ENCODE measurements at places on chromosomes 2 and 18.

DNA sequence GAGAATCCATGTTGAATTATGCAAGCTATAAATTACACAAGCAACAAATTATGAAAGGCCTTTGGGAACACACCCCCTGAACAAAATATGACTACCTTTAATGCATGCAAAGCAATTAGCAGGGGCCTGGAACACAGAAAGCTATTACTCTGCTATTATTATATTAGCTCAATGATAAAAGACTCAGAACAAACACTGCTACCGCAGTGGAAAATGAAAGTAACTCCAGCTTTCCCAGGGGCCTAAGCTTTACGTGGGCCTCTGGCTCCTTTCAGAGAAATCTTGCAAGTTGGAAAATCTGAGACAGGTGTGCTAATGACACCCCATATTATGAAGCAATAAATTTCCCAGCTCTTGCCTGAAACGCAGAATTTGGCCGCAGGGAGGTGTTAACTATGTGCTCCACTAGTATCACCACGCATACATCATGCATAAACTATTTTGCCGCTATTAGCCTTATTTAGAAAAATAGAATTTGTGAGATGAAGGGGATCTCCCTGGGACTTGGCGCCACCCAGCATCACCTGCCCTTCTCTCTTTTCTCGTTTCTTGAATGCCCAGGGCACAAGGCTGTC lies 321.6 kb upstream of the LYPD1 start:
- no peak for DNase-seq

DNA sequence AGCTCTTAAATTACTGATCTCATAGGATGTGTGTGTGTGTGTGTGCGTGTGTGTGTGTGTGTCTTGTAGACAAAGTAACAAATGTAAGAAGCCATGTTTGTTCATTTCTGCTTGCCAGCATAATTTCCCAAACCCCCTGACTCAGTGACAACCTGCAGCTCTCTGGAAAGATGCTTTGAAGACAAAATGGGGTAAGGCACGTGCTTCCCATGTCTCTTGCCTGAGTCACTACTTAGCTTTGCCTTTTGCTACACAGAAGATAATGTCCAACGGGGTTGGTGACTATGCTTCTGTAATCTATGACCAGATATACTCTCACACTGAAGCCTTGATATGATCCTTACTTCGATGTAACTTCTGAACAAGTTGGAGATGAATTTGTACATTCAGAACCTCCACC lies 332.0 kb downstream of the SLC4A3 start:
- DNase-seq, result no peak

- DNase-seq, result peak; percentile 55
These were observed 84.9 kb downstream of the DGKD start for GRCh38 chr2:233439191-233439590.

- no peak for DNase-seq
These were observed 179.1 kb downstream of the LDLRAD4 start for GRCh38 chr18:13397504-13398163.

GRCh38 chr2:97870396-97870843 lies 125.3 kb downstream of the TMEM131 start:
- DNase-seq, result peak; percentile 89

GRCh38 chr2:18132697-18133096 lies 254.2 kb downstream of the KCNS3 start:
- DNase-seq, result peak; percentile 33

DNA sequence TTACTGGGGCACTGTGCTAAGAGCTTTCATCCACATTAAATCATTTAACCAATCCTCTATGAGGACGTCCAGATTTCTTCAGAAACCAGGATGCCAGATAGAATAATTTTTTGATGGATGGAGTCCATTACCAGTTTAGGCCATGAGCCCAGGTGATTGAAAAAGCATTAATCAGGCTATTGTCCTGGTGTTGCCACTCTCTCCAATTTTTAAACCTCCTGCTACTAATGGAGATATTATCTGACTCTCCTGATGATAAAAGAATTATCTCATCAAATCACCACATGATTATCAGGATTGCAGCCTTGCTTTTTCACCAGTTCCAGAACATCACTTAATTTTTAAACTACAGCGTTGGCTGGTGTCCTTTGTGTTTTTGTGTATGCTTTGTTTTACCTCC lies 402.2 kb downstream of the CLIP4 start:
- no peak for DNase-seq

GRCh38 chr2:136288249-136288648 lies 170.3 kb upstream of the CXCR4 start:
- DNase-seq, result no peak

DNA sequence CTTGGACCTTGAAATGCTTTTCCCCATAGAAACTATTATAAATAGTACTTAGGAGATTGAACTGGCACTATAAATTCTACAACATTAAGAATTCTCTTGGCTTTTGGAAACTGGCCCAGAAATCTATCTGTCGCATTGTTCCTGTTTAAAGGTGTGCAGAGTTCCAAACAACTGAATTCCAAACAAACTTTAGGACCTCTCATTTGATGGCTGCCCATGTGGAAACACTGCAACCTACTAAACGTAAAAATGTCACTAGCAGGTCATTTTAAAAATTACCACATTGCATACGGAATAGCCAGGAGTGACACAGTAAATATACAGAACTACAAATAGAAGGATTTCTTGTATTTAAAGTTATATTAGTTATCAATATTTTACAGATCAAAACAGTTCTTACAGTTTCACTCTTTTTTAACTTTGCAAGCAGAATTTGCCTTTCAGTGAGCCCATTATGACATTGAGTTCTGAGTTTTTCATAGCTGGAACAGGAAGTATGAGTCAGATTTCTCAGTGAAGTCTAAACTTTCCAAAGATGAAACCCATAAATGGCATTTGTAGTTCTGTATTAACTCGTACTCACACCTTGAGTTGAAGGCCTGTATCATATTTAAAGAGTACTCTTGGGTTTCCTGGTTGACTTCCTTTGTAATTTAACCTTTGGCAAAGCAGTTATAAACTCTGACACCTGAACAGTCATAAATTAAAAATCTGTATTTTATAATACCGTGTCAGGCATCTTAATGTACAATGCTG lies 142.3 kb upstream of the BOD1L2 start:
- DNase-seq, result peak; percentile 55

GRCh38 chr18:69898241-69898861 lies 49.3 kb downstream of the CD226 start:
- no peak for DNase-seq

DNA sequence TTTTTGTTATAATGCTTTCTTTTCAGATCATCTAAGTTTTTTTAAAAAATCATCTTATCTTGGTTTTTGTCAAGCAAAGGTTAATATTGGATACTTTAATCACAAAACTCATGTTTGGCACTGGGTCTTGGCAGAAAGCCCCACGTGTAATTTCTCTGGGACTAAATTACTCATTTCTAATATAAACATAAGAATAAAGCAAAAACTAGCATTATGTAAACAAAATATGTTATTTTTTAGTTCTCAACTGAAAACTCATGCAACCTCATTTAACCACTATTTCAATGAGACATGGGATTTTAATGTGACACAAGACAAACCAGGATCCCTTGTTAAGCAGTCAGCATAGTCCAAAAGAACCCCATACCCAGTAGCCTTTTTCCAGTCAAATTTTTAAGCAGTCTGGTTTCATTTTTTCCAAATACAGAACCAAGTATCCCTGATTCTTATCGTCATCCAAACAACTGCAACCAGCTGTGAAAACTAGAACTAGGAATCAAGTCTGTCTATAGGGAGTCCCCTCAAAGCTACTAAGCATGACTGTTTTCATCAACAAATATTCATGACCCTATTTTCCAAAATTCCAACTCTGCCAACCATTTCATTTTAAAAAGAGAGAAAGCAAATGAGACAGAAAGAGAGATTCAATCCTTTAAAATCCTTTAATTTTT lies 27.1 kb downstream of the PID1 start:
- DNase-seq, result peak; percentile 31

- DNase-seq, result no peak
These were observed 65.7 kb upstream of the DARS1 start for GRCh38 chr2:136051001-136051724.

DNA sequence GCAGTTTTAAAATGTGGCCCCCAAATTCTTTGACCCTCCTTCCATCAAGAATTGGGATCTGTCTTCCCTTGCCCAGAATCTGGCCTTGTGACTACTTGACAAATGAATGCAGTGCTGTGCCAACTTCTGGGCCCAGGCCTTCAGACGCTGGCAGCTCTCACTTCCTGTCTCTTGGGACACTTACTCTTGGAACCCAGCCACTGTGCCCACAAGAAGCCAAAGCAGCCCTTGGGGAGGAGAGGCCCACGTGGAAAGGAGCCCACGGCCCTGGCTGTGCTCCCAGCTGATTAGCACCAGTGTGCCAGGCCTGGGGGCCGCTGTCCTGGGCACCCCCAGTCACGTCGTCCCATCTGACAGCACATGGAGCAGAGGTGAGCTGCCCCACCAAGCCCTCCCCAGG lies 56.6 kb downstream of the RPL37A start:
- DNase-seq, result no peak

DNA sequence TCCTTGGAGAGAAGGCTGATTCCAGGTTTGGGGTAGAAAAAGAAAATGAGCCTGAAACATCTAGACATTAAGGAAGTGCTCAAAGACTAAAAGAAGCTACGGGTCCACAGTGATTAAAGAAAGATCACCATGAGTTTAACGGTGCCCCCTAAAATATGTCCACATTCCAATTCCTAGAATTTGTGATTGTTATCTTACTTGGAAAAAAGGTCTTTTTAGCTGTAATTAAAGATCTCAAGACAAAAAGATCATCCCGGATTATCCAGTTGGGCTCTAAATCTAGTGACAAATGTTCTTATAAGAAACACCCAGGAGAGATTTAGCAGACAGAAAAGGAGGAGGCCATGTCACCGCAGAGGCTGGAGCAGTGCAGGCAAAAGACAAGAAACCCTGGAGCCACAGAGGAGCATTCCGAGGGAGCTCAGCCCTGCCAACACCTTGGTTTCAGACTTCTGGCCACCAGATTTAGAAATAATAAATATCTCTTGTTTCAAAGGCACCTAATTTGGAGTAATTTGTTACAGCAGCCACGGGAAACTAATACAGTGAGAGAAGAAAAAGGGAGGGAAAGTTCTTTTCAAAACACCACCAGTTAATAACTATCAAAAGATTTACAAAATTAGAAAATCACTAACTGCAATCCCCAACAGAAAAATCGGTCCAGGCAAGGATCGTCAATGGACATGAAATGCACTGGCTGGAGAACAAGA lies 8.5 kb downstream of the UXS1 start:
- DNase-seq, result no peak

DNA sequence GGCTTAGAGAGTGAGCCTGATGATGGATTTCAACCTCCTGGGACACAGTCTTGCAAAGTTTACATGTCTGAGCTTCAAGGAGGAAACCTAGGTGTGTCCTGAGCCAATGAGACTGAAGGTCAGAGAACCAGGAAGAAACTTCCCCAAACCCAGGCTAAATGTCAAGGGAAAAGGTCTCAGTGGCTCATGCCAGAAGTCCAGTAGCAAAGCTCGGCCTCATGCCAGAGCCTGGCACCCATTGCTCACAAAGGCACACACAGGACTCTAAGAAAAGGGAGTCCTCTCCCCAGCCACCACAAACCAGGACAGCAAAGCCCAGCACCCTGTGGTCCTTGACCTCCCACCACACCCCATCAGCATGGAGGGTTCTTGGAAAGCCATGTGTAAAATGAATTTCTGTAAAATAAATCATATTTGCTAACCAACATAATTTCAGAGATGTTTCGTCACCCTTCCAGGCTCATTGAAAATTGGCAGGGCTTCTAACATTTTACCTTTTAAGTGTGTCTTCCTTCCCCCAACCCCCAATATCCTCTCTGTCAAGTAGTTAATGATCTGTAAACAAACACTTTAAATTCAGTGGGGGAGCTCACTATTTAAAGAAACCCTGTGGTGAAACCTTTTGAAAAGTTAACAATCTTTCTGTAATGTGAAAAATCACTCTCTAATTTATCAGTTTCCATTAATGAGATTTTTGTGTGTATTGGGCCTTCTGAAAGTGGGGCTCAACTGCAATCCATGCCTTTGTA lies 77.1 kb downstream of the BCL11A start:
- no peak for DNase-seq

- no peak for DNase-seq
These were observed 26.7 kb downstream of the COPS9 start for GRCh38 chr2:240109386-240109785.

DNA sequence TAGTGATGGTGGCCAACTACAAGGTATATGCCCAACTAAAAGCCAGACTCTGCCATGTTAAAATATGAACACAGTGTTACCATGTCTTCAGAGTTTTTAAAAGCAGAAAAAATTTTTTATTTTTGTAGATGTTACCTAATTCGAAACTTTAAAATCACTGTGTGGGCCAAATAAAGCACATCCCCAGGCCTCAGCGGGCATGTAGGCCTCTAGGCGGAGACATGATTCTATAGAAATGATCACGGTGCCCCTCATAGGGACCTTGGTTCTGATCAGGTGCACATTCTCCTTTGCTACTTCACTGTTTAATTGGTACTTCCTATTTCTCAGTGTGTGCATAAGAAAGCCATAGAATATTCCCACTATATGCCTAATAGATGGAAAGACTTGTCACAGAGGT lies 349.2 kb downstream of the XIRP2 start:
- DNase-seq, result no peak

DNA sequence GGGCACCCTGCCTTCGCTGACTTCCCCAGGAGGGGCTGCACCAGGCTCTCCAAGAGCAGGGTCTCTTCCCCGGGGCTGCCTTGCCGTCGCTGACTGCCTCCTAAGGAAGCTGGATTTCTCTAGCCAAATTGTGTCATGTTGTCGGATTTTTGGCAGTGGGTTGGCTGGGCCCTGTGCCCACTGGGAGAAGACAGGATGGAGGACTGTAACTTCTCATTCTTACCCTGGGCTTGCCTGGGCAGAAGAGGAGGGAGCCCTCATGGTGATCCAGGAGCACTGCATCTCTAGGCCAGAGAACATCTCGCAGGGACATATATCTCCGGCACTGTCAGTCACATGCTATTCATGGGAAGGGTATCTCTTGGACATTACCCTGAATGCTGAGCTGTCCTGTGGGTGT lies 6.3 kb downstream of the MYO7B start:
- no peak for DNase-seq

GRCh38 chr18:57075716-57076400 lies 71.0 kb upstream of the BOD1L2 start:
- no peak for DNase-seq

DNA sequence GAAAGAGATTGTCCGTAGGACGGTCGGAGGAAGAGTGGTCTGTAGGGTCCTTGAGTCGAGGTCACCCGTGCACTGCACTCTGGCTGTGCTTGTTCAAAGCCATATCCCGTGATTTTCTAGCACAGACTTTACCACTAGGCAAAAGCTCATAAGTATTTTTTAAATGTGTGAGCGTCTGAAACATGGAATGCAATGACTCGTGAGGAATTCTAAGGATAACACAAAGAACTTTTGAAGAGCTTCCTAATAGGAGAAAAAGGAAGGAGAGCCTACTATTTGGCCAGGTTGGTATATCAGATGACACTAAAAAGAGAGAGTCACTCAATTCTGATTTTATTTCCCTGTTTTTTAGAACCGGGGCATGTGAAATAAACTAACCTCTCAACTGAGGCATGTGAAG lies 68.3 kb downstream of the CD28 start:
- no peak for DNase-seq

GRCh38 chr18:3966642-3967358 lies 488.3 kb downstream of the DLGAP1 start:
- peak; percentile 5 for DNase-seq

- no peak for DNase-seq
These were observed 80.3 kb downstream of the THNSL2 start for GRCh38 chr2:88250404-88250803.

- DNase-seq, result no peak
These were observed 1.7 kb downstream of the SH3RF3 start for GRCh38 chr2:109130723-109130995.

GRCh38 chr2:159225025-159226016 lies 61.2 kb downstream of the WDSUB1 start:
- no peak for DNase-seq
